ENCODE measurements at places on chromosomes 11 and 22. TPM values are rescaled to one million over a fixed set of nuclear protein-coding genes. Genes with fewer than 3 reads are reported as not detected.

The HSCB gene
- total RNA-seq = 11.3 TPM

DNA sequence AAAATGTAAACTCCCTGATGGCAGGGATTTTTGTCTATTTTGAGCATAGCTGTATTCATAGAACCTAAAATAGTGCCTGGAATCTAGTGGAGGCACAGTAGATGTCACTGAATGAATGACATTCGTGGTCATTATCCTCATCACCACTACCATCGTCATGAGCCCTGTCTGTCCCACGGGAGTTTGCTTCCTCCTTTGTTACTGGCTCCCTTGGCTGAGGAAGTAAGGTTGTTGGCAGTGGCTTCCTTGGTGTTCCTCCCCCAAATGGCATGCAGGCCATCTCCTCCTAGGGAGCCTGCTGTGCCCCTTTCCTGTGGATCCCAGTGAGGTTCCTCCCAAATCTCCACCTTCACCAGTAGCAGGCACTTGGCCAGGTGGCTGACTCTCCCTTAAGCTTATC, 183.0 kb downstream of the CEP164 start:
- no peak for DNase-seq

DNA sequence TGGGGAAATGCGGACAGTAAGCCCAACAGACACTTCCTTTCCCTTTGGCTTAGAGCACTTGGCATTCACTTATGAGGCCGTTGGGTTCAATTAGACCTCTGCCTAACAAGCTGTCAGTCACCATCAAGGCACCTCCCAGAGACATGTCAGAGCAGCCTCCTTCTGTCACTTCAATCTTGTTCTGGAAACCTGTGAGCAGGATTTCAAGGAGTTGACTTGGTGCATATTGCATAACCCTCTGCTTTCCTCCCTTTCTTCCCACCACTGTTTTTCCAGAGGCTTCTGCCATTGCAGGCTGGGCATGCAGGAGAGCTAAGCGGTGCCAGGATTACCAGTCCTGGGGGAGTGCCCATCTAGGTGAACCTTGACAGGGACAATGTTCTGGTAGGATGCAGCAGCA, 484.2 kb upstream of the LRRC4C start:
- no peak for DNase-seq

The RFPL1 gene
- not detected for total RNA-seq

DNA sequence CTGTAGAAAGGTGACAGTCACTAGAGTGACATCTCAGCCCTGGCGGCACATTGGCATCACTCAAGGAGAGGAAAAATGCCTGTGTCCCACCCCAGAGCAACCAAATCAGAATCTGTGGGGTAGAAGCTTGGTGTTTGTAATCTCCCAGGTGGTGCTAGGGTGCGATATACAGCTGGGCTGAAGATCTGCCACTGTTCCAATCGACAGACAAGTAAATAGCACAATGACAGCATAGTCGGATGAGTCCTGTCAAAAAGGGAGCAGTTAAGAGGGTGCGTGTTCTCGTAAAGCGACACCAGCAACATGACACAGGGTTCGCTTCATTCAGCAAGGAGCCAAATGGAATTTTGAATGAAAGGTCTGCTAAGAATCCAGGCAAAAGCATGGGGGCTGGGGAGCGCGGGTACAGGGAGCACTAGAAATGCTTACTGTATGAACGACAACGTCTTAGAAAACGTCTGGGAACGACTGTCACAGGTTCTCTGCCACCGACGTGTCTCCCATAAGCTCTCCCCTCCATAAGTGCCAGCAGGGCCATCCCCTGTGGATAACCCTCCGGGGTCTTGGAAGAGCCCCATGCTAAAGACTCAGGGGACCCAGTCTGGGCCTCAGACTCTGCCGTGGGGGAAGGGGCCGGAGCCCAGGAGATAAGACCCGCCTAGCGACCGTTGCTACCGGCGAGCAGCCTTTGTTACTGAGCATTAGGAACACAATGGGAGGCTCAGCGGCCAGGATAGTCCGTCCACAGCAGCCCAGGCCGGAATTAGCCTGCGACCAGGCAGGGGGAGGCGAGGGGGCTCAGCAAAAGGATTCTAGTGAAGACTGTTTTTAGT, 20.8 kb downstream of the ADA2 start:
- DNase-seq = peak; percentile 23

The SLC22A9 gene
- total RNA-seq = 0.72 TPM

The PKNOX2 gene
- total RNA-seq = 5.1 TPM

GRCh38 chr11:12165237-12165875, 55.0 kb downstream of the MICAL2 start:
- DNase-seq = no peak

The INCENP gene
- 22.8 TPM for total RNA-seq

The TBX10 gene
- 0.14 TPM for total RNA-seq

- no peak for DNase-seq
These were observed 203.1 kb downstream of the TENM4 start for GRCh38 chr11:79237703-79238102.

DNA sequence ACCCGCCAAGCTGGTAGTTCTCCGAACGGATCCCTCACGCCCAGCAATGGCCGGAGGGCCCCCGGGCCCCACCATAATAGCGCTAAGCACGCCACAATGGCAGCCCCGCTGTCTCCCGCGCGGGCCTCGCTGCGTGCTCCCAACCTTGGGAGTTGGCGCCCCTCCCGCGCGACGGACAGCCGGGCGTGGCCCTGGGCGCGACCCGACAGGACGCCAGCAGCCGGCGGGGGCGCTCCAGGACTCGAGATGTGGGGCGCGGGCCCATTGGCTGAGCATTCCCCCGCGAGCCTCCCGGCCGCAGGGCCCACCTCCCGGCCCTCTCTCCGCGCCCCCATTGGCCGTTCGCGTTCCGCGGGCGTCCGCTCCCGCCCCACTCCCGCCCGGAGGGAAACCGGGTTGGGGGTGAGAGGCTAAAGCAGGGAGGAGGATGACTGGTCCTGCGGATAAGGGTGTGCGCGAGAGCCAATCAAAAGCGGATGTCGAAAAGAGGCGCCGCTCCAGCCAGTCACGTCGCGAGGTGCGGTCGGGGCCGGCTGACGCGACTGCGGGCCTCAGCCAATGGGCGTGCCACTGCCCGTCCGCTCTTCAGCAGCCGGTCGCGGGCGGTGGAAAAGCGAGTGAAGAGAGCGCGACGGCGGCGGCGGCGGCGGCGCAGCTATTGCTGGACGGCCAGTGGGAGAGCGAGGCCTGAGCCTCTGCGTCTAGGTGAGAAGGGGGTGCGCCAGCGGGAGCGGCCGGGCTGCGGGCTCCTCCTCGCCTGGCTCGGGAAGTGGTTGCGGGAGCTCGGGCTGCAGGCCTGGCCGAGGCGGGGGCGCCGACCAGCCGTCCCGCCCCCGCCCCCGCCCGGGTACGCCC, at the start of gene FAR1:
Gene FAR1, plus strand, starts transcription at position 567 of the 855 bp plus-strand sequence. CDS start 26,098 bp downstream, outside the sequence.
- peak; percentile 97 for DNase-seq

The HORMAD2 gene
- total RNA-seq = not detected

GRCh38 chr11:102572554-102573220, 42.1 kb upstream of the MMP7 start:
- no peak for DNase-seq

DNA sequence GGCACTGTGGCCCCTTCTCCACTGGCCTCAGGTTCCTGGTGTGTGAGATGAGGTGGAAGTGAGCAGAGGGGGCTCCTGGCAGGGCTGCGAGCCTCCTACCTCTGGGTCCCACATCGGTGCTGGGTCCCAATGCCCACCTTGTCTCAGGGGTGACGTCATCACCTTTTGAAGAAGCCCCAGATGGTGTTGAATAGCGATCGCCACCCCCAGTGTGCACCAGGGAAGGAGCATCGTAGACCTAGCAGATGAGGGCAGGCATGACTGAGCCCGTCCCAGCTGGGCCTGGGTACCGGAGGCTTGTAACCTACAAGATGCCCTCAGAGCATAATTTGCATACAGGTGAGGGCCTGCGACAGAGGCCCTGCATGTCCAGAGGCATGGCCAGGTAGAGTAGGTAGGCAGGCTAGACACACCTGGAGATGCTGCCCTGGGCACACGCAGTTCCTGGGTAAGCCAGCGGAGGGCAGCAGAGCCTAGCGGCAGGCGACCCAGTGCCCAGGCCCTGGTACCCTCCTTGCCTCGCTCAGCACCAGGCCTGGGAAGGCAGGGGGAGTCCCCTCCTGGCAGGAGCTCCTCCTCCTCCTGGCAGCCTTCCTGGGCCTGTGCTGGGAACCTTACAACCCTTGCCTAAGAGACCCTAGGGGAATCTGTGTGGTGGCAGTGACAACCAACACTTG, 52.5 kb downstream of the TPCN2 start:
- peak; percentile 69 for DNase-seq

DNA sequence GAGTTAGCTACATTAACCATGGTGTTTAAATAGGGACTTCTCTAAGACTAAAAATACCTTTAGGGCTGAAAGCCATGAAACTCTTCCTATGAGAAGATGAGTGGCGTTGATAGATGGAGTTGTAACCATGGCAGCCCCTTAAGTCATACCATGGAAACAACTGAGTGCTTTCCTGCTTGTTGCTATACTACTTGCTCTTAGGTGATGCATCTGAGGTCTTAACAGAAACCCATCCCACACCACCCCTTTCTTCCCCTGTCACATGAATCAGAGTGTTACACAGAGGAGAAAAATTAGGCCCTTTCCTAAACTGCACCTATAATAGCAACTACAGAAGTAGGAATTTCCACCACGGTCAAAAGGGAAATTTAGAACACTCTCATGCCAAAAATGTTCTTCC, 64.3 kb upstream of the ZC3H12C start:
- no peak for DNase-seq

DNA sequence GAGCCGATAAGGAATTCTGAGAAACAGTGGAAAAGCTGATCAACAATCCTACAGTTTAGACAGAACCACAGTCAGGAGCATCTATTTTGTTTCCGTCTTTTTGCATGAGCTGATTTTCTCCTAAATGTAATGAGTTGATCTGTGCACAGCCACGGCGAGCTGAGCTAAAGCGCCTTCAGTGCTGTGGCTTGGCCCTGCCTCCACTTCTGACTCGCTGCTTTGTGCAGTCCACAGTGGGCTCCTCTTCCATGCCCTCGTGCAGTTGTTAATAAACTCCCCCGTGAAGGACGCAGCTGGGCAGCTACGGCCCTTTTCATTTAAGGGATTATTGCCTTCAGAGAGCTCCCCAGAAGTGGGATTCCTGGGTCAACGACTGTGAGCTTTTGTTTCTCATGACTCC, 39.4 kb downstream of the SCUBE1 start:
- DNase-seq = no peak

DNA sequence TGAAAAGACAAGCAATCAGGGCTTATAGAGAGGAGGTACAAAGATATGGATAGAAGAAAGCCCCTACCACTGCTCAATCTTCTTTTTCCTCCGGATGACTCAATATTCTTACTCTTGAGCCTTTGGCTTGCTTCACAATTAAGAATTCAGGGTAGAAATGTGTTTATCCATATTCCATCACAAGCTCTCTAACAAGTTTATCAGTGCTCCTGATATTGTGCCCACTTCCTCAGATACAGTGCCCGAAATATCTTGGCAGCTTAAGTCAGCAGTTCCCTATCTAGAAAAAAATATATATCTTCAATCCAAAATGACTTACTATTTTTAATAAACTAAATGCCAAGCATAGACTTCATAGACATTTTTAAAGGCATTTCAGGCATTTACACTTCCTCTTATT, 255.1 kb upstream of the FAT3 start:
- no peak for DNase-seq

The PARVG gene
- 23.3 TPM for total RNA-seq

GRCh38 chr11:56817661-56818060, 69.2 kb upstream of the OR9G4 start:
- peak; percentile 18 for DNase-seq

The CYP2D6 gene
- total RNA-seq = 2.7 TPM

GRCh38 chr11:20000351-20001134, 159.7 kb downstream of the DBX1 start:
- peak; percentile 46 for DNase-seq

DNA sequence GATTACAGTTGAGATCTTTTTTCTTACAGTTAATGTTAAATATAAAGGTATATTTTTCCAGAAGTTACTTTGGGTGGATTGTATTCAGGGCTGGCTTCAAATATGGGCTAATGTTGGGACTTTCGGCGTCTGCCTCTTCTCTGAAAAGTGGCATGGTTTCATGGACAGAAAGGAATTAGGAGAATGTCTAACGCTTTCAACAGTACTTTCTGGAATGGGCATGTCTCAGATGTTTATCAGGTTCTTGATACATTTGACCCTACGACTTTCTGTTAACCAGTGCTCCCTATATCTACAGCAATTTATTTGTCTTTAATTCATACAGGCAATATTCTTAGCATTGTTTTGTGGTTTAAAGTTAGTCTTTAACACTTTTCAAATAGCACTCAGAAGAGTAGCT, 33.7 kb downstream of the ZC3H12C start:
- DNase-seq = no peak

GRCh38 chr11:104892723-104893511, 5.3 kb downstream of the CASP12 start:
- no peak for DNase-seq

DNA sequence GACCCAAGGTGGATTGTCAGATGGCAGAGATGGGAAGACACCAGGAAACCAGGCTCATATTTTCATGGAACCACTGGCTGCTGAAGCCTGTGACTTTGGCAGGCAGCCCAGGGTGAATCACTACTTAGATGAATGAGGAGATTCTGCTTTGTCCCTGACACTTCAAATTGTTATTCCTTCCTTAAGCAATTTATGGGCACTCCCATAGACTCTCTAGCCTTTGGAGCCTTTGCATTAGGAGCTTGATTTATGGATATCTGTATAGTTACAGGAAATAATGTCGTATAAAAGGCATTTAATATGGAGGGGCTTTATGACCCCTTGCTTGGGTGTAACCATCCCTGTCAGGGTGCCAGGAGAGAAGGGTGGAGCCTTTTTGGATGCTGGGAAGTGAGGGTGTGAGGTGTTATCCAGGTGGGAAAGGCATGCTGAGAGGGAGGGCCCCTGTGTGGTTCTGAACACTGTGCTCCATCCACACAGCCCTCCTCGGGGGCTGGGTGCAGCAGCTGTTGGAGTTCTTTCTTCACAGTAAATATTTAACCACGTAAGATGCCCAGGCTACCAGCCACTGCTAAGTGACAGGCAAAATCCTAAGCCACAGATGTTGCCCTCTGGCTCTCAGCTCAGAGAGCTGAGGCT, 35.3 kb downstream of the IL18 start:
- DNase-seq = peak; percentile 67

GRCh38 chr11:69094915-69095290, 46.2 kb downstream of the TPCN2 start:
- DNase-seq = no peak

The ADM2 gene
- 5.1 TPM for total RNA-seq

DNA sequence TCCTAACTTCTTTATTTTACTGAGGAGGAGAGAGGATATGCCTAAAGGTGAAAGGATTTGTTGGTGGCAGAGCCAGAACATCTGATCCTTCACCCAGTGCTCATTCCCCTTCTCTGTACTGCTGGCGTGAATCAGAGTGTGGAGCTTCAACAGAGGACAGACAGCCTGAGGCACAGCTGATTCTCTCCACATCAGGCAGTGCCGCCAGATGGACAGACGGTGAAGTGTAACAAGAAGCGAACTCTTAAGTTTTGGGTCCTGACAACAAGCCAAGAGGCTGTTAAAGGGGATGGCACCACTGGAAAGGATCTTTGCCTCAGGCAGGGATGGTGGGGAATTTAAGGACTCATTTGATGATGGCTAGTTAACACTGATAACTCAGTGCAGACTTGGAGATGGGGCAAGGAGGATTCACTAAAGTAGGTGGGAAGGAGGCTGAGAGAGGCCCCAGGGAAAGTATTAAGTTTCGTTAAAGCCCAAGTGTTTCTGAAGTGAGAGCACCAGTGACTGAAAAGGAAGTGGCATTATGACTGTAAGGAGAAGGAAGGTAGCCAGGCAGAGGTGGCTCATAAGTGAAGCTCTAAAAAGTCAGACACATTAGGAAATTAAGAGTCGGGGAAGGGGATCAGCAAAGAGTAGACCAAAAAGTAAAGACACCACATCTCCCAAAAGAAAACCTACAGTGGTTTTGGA, 81.3 kb downstream of the CLPB start:
- no peak for DNase-seq

Data from mucosa of gallbladder (tissue), 1 donor.